Activated CD4-positive, alpha-beta T cell treated with anti-CD3 and anti-CD28 coated beads, Interleukin-2, amount 10 ng/mL, durations not matched to agents 7 days and 5 days (primary cell): ENCODE measurements at places on chromosomes 1 and 21.

GRCh38 chr1:34108269-34108668 is 56.8 kb downstream of the CSMD2 start:
- DNase-seq = no peak

- no peak for DNase-seq
Measured at GRCh38 chr1:246769306-246769705, 45.1 kb downstream of the SCCPDH start.

- no peak for DNase-seq
Measured at GRCh38 chr1:176790786-176791185, 327.8 kb downstream of the PAPPA2 start.

GRCh38 chr1:160859166-160859565 is 3.5 kb downstream of the CD244 start:
- no peak for DNase-seq

GRCh38 chr1:118767971-118768370 is 220.2 kb downstream of the TBX15 start:
- no peak for DNase-seq

- no peak for DNase-seq
Measured at GRCh38 chr1:10754568-10755329, 41.7 kb downstream of the CASZ1 start.

- no peak for DNase-seq
Measured at GRCh38 chr1:98480271-98480670, 181.2 kb upstream of the SNX7 start.

GRCh38 chr21:45016406-45017038 is 57.9 kb upstream of the ADARB1 start:
- DNase-seq = no peak

DNA sequence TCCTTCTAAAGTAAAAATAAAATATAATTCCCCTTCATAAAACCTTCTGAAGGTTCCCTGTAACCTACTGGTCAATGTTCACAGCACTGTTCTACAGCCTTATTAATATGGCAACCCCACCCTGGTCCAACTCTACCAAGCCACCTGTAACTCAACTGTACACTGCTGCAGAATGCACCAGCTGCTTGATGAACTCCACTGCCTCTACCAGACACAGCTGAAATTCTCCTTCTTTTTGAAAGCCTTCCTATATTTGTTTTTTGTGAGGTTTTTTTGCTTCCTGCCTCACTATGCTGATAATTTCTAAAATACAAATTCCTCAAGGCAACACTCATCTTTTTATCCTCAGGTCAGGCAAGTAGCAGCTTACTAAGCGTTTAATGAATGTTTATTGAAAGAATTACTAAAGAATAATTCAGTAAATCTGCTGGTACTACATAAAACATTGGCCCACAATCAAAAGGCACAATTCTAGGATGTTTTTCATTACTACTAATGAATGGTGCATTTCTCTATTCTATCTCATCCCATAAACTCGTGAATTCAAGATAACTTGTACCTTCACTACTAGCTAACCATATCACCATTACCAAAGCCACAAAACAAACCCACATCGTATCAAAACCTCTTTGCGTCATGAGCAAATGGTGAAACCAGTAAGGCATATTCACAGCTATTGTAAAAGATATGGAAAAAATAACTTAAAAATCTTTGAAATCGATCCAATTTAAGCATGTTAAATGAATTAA is 2.4 kb downstream of the SSX2IP start:
- DNase-seq = no peak

DNA sequence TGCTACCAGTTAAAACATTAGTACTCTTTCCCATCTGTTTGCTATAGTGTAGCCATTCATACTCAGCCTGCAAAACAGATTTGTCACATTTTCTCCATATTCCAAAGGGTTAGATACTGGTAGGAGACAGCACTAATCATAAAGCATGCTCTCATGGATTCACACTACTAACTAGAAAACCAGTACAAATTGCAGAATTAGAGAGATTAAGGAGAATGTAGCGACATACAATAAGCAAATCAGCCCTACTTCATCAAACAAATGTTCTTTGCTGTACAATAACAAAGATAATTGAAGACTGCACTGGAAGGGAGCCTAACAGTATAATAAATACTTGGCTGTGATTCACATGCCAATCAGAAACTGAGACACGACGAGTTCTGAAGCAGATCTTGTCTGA is 368.0 kb upstream of the PRMT6 start:
- no peak for DNase-seq

DNA sequence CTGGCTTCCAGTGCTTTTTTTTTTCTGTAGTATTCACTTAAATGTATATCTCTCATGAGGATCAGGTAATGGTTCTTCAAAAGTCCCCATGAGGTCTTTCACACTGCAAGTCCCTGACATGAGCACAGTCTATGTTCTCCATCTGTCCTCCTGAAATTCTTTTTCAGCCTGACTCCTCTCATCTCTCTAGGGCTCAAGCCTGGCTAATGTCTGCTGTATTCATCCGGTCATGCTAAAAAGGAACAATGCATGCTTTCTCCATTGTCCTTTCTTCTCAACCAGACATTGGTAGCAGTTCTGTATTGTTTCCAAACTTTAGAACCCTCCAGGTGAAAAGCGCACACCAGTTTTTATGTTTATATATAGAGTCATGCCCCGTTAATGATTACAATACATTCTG is 368.3 kb upstream of the OLFM3 start:
- DNase-seq = no peak

- no peak for DNase-seq
Measured at GRCh38 chr1:16076031-16076864, 2.8 kb upstream of the FAM131C start.

DNA sequence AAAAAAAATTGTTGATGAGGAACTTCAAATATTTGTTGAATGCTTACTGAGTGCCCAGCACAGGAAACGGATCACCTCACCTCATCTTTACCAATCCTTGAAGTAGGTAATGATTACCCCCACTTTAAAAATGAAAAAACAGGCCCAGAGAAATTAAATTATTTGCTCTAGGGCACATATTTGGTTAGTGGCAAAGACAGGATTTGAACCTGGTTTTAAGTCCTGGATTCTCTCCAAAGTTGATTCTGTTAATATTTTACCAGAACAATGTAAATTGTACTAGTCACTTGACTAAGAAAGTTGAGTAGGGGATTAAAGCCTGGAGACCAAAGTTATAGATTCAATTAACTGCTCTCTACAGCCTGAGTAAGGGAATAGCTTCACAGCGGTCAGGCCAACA is 97.9 kb downstream of the GIPC2 start:
- DNase-seq = no peak

GRCh38 chr1:166165661-166166328 is 1.0 kb downstream of the FAM78B start:
- DNase-seq = no peak

- DNase-seq = no peak
Measured at GRCh38 chr21:35195232-35195631, 146.1 kb upstream of the RUNX1 start.

DNA sequence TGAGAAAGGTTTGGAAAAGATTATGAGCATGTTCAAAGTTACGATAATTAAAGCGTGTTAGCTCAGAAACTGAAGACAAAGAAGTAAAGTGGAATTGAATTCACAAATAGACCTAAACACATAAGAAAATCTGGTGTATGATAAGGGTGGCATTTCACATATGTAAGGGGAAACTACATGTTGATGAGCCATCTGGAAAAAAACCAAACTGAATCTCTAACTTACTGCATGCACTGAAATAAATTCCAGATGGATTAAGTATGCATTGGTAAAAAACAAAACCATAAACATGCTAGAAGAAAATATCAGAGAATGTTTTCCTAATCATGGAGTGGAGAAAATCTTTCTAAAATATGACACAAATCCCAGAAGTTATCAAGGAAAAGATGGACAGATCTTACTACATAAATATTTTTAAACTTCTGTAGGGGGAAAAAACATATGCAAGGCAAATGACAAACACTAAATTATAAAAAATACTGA is 34.0 kb upstream of the CTPS1 start:
- no peak for DNase-seq

DNA sequence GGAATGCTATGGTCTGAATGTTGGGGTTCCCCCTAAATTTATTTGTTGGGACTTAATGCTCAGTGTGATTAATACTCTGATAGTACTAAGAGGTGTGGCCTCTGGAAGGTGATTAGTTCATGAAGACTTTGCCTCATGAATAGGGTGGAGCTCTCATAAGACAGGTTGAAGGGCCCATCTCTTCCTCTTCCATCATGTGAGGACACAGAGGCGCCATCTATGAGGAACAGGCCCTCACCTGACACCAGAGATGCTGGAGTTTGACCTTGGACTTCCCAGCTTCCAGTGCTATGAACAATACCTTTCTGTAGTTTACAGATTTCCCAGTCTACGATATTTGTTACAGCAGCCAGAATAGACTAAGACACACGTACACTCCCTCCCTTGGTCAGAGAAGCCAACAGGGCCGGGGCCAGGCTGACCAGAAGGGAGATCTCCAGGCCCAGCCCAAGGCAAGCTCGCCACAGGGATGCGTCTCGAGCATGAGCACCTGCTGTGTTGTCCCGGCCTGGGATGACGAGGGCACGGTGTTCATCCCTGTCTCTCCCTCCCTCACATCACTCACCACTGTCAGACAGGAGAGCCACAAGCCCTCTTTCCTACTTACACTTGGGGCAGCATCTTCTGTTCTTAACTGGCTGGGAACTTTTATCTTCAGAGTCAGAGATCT is 4.7 kb upstream of the ABCG1 start:
- no peak for DNase-seq

- DNase-seq = peak; percentile 49
Measured at GRCh38 chr1:151006327-151007052, at the start of gene MINDY1. Gene MINDY1 (minus strand): TSS chr1:151006902. CDS start chr1:151002617, 4,285 bp downstream.

DNA sequence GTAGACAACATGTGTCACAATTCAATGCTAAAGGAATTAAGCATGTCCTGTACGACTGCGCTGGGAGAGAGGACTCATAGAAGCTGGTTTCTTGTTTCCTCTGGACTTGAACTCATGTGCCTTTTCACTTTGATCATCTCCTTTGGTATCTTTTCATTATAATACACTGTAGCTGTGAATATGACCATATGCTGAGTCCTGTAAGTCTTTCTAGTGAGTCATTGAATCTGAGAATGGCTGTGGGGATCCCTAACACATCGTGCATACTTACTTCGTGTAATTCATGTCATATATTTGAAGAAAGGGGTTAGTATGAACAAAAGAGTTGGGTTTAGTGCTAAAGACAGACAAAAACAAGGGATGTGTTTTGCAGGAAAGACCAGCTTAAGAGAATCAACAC is 148.1 kb upstream of the RUNX1 start:
- no peak for DNase-seq

GRCh38 chr1:83931658-83932253 is 67.2 kb downstream of the TTLL7 start:
- DNase-seq = peak; percentile 47

- DNase-seq = no peak
Measured at GRCh38 chr1:188425687-188426086, 1596.9 kb downstream of the PLA2G4A start.

DNA sequence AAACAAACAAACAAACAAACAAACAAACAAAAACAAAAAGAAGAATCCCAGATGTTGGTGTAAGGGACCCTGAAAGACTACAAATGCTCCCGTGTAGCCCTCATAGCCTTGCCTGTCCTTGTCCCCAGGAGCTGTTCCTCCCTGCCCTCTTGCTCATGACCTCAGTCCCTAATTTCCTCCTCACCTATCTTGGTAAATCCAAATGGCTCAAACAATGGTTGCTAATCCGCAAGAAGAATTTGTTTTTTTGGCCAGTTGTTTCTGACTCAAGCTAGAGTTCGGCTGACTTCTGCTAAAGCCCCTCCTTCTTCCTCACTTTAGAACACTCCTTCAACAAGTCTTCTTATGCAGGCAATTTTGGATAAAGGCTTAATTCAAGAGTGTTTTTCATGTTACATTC is 15.6 kb downstream of the LCA5L start:
- DNase-seq = no peak

DNA sequence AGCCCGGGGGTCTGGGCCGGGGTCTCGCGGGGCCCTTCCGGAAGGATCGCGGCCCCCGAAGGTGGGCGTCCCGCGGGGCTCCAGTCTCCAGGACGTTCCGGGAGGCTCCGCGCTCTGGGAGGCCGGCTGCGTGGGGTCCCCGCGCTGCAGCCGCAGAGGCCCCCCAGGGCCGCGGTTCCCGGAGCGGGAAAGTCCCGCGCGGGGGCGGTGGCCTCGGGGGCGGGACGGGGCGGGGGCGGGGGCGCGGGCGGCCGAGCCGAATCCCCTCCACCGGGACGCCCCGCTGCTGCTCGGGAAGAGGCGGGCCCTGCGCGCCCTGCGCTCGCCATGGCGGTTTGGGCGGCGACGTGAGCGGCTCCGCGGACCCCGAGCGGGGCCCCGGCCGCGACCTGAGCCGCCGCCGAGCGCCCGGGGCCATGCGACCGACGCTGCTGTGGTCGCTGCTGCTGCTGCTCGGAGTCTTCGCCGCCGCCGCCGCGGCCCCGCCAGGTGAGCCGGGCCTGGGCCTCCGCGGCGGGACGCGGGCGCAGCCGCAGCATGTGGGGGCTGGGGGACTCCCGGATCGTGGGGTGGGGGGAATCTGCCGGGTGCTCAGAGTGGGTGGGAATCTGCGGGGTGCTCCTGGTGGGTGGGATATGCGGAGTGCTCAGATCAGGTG is at the start of gene IFNGR2:
Gene IFNGR2 (plus strand): TSS at position 286 of the 658 bp plus-strand sequence. CDS start 131 bp downstream, at position 417.
- DNase-seq = peak; percentile 27

DNA sequence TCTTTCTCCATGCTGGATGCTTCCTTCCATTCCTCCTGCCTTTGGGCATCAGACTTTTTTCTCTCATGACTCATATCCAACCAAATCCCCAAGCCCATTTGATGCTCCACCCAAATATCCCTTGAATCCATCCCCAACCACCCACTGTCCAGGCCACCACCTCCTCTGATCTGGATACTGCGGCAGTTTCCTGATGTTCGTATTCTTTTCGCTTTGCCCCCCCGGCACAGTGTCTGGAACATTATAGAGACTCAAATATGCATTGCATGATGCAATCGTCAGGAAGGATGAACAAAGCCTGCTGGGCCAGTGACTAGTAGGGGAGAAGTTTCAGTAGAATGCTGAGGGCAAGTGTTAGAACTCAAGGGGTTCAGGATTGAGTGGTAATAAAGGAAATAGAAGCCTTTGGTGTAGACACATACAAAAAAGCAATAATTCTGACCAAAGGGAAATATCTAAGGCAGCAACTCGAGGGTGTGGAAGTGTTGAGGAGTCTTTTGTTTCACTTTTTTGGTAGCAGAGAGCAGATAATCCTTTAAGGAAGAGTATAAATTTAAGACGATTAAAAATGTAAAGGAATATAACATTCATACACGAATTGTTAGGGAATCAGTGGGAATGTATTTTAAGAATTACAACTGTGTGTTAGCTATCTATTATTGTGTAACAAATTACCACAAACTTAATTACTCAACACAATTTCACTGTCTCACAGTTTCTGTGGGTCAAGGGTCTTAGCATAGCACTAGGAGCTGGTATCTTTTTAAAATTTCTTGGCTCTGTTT is 7.5 kb downstream of the S100A11 start:
- DNase-seq = no peak

GRCh38 chr1:42847111-42847595 is 740 bp downstream of the ZNF691 start:
- peak; percentile 8 for DNase-seq
